ENCODE measurements at places on chromosomes 7 and 10.
A peak's percentile ranks its signal among the peaks of the same experiment; 100 is the strongest.

- DNase-seq, result peak; percentile 62
Measured at GRCh38 chr7:48048113-48048512, 12.8 kb downstream of the C7orf57 start.

GRCh38 chr10:91517394-91517793 lies 107.2 kb downstream of the HECTD2 start:
- no peak for DNase-seq

DNA sequence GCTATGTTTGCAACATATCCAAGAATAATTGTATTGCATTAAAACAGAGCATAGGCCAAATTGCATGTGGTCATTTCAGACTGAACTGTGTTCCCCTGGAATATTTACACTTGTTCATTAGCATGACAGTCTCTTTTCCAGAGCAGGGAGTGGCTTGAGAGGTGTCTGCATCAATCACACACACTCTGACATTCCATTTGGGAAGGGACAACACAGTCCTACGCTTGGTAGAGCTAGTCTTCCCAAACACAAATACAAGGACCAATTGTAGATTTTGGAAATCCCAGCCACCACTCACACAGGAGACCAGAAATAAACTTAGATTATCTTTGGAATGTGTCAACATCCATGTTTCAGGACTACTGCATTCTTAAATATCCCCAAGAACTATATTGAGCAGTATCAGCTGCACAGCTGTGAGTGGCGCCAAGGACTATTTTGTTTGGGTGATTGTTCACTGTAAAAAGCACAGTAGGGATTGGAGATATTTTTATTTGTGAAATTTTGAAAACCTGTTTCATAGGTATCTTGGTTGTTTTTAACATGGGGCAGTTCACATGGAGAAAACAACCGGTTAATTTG lies 93.6 kb upstream of the PRR15 start:
- DNase-seq, result no peak

DNA sequence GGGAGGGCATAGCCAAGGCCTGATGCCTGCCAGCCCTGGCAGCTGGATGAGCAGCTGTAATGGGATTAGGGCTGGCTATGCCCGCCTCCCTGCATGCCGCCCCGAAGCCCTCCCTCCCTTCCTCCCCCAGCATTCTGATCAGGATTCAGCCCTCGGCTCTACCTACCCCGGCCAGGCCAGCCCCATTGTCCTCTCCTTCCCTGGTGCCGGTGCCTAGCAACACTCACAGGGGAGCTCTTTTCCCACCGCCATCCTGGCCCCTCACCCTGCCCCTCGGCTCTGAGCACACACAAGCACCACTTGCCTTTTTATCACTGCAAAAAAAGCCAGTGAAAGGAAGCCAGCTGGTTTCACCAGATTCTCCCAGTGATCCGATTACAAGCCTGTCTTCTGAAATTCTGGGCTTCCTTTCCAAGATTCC lies 9.0 kb upstream of the ADCYAP1R1 start:
- no peak for DNase-seq

- DNase-seq, result peak; percentile 83
Measured at GRCh38 chr7:4189131-4189570, 492.9 kb upstream of the FOXK1 start.

- DNase-seq, result no peak
Measured at GRCh38 chr7:47546733-47547494, 35.0 kb downstream of the TNS3 start.

DNA sequence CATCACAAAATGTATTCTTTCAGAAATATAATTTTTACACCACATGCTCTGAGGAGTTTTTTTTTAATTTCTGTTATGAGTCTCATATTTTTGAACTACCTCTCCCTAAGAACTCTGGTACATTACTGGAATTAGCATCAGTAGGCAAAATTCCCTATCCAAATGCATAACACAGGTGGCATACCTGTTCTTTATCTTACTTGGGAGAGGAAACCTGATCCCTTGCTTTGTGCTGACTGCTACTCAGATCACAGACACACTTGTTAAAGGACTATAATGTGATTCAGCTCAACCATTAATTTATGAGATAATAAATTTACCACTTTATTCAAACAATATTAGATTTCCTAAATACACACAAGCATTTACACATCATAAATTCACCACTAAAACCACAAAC lies 617.2 kb downstream of the GRM8 start:
- DNase-seq, result no peak

All from A172 (cell line).